ENCODE measurements at places on chromosomes 1 and 21. TPM values are rescaled to one million over a fixed set of nuclear protein-coding genes. Genes with fewer than 3 reads are reported as not detected.

ACOT11 gene
- 0.89 TPM for total RNA-seq

SIK1 gene
- 4.3 TPM for total RNA-seq

GOLT1A gene
- not detected for total RNA-seq

TRAF5 gene
- 5.4 TPM for total RNA-seq

PARP1 gene
- 279 TPM for total RNA-seq

TNNT2 gene
- not detected for total RNA-seq

CNTN2 gene
- total RNA-seq: not detected

GRCh38 chr1:192395895-192396294, 79.1 kb downstream of the RGS21 start:
- no peaks in the 10 kb centered on the region for H3K4me1 ChIP-seq
- DNase-seq: no peak
- H3K27me3 ChIP-seq: no peaks in the 10 kb centered on the region
- no peaks in the 10 kb centered on the region for H3K36me3 ChIP-seq
- no peak overlapping the region for H3K4me3 ChIP-seq
- H3K27ac ChIP-seq: no peak overlapping the region

- H3K27me3 ChIP-seq: no peaks in the 10 kb centered on the region
- no peak for DNase-seq
- no peak overlapping the region for H3K4me3 ChIP-seq
- H3K36me3 ChIP-seq: no peaks in the 10 kb centered on the region
- H3K4me1 ChIP-seq: no peaks in the 10 kb centered on the region
- no peak overlapping the region for H3K27ac ChIP-seq
Observed at GRCh38 chr21:41158026-41158425, 9.9 kb upstream of the BACE2 start.

DNA sequence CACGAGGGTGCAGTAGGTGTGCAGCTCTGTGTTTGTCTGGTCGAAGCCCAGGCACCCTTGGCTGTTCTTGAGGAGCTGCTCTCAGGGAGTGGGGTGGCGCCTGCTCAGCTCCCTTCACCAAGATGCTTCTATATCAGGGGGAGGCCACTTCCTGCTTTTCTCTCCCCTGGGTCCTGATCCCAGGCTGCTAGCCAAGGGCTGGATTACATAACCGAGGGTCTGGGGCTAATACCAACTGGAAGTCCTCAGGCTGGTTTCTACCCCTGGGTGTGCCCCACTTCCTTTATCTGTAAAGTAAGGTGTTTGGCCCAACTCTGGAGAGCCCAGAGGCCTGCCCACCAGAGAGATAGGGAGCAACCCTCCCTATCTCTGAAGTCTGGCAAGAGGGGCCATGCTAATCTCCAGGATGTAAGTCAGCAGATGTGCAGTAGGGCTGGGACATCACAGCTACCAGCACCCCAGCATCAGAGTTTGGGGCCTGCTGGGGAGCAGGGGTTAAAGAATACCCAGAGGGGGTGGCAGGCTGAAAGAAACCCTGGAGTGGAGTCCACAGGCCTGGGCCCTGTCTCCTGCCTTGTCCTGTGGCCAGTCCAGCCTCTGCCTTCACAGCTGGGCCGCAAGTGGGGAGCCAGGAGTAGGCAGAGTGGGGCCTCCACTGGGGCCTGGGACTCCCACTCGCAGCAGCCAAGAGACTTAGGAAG, 2.1 kb downstream of the SELENBP1 start:
- no peak overlapping the region for H3K4me3 ChIP-seq
- no peaks in the 10 kb centered on the region for H3K27me3 ChIP-seq
- H3K36me3 ChIP-seq: peaks cover 25% of the 10 kb centered on the region
- peak overlapping the region; percentile 71 for H3K27ac ChIP-seq

GRCh38 chr1:203380420-203381150, 29.7 kb upstream of the FMOD start:
- no peak overlapping the region for H3K4me3 ChIP-seq
- no peaks in the 10 kb centered on the region for H3K4me1 ChIP-seq
- no peak for DNase-seq
- H3K36me3 ChIP-seq: no peaks in the 10 kb centered on the region

GRCh38 chr1:22529901-22530621, 33.2 kb upstream of the EPHA8 start:
- no peak for DNase-seq
- peaks cover 24% of the 10 kb centered on the region for H3K36me3 ChIP-seq
- no peak overlapping the region for H3K27ac ChIP-seq

DNA sequence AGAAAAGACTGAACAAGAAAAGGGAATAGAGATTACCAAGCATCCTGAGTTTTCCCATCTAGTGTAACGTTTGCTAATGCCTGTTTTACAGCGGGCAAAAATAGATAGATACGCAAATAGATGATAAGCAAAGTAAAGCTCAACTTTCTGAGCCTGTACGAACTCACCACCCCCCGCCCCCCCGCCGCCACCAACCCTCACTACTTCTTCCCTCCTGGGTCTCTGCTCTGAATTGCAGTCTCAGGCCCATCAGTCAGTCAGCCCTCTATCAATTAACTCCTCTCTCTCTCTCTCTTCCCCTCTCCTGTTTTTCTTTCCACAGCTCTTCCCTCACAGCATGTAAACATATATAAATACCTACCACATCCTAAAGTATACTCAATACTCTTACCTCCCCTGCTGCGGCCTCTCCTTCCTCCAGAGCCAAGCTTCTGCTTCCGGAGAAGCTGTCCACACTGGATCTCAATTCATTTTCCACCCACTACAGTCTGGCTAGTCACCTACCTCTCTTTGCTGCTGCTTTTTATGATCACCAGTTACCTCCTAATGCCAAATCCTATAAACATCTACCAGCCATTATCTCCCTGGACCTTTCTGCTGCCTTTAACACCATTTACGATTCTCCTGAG, 64.6 kb downstream of the CAPN2 start:
- H3K4me3 ChIP-seq: no peak overlapping the region
- peaks cover 18% of the 10 kb centered on the region for H3K4me1 ChIP-seq
- no peaks in the 10 kb centered on the region for H3K27me3 ChIP-seq
- H3K27ac ChIP-seq: peak overlapping the region; percentile 87

- H3K4me3 ChIP-seq: no peak overlapping the region
- no peak for DNase-seq
- no peaks in the 10 kb centered on the region for H3K36me3 ChIP-seq
- peaks cover 27% of the 10 kb centered on the region for H3K4me1 ChIP-seq
- no peak overlapping the region for H3K27ac ChIP-seq
Observed at GRCh38 chr1:31795096-31795675, 20.6 kb downstream of the SPOCD1 start.

DNA sequence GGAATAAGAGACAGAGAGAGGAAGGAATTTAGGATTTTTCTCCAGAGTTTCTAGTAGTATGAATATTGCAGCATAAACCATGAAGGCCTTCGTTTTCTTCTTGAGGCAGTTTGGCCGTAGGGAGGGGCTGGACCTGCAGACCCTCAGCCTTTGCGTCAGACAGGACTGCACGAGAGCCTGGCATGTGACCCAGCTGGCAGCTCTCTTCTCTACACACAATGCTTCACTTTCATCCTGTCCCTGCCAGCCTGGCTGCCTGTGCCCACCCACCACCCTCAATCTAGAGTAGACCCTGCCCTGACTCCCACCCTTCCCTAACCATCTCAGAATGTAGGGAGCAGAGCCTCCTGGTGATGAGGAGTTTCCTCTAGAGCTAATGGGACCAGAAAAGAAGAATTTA, 1.6 kb downstream of the CA14 start:
- H3K27me3 ChIP-seq: no peaks in the 10 kb centered on the region
- no peak overlapping the region for H3K4me3 ChIP-seq
- peaks cover 23% of the 10 kb centered on the region for H3K4me1 ChIP-seq
- no peak overlapping the region for H3K27ac ChIP-seq

DNA sequence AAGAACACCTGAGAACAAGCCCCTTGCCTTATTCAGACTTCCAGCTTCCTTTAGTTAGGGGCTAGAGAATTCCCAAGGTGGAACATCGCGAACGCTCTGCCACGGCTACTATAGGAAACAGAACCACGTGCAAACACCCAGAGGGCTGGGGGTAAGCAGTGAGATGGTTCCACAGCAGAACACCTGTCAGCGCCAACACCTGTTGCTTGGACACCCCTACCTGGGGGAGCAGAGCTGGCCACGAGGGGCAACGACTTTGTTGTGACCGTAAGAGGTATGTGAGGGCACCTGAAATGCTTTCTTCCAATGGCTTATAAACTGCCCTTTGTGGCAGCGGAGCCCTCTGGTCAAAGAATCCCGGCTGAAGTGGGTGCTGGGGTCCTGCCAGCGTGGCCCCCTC, 50.7 kb downstream of the MRPL37 start:
- DNase-seq: no peak
- no peaks in the 10 kb centered on the region for H3K27me3 ChIP-seq
- H3K36me3 ChIP-seq: peaks cover 62% of the 10 kb centered on the region
- H3K4me3 ChIP-seq: no peak overlapping the region

DNA sequence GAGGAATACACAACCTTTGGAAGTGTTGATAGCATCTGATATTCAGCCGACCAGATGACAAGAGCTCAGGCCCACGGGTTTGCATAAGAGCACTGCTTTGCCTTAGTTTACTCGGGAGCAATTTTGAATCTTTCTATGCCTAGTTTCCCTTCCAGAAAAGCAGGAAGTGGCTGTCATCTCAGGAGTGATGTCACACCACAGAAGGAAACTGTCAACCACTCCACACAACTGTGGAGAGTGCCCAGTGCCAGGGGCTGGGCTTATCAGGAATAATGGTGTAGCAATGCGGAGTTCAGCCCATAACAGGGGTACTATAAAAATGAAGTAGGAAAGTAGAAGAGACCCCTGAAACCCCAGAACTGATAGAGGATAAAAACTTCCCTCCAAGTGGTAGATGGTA, 28.4 kb downstream of the NTPCR start:
- H3K4me1 ChIP-seq: no peaks in the 10 kb centered on the region
- H3K27me3 ChIP-seq: 0 out of 3 replicates have a peak, but pooled peaks cover 2% of the 10 kb centered on the region
- DNase-seq: no peak
- no peak overlapping the region for H3K4me3 ChIP-seq

- no peaks in the 10 kb centered on the region for H3K4me1 ChIP-seq
- H3K27me3 ChIP-seq: no peaks in the 10 kb centered on the region
- no peak overlapping the region for H3K4me3 ChIP-seq
- DNase-seq: no peak
- no peak overlapping the region for H3K27ac ChIP-seq
Observed at GRCh38 chr1:227490001-227490400, 73.4 kb upstream of the ZNF678 start.

DNA sequence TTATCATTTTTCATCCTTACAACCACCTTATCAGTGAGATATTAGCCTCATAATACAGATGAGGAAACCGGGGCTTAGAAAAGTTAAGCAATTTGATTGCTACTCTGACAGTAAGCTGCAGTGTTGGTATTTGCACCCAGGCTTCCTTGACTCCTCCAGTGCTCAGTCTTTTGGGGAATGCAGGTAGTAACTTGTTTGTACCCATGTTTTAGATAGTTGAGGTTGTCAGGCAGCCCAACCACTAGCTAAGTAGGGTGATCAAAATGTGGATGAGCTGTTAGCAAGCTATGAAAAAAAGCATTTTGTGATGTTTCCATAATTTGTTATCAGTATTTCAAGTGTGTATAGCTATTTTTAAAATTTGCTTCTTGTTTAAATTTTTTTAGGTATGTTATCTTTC, 80.8 kb downstream of the SASS6 start:
- no peak overlapping the region for H3K27ac ChIP-seq
- no peaks in the 10 kb centered on the region for H3K27me3 ChIP-seq
- H3K36me3 ChIP-seq: peaks cover 34% of the 10 kb centered on the region
- no peak overlapping the region for H3K4me3 ChIP-seq
- H3K4me1 ChIP-seq: peaks cover 24% of the 10 kb centered on the region
- DNase-seq: no peak

GRCh38 chr1:159791461-159791860, 10.7 kb downstream of the DUSP23 start:
- H3K27ac ChIP-seq: no peak overlapping the region
- H3K27me3 ChIP-seq: peaks cover 11% of the 10 kb centered on the region
- no peak overlapping the region for H3K4me3 ChIP-seq
- no peaks in the 10 kb centered on the region for H3K4me1 ChIP-seq
- H3K36me3 ChIP-seq: no peaks in the 10 kb centered on the region

- H3K36me3 ChIP-seq: no peaks in the 10 kb centered on the region
Observed at GRCh38 chr1:153617663-153618062, 1.5 kb upstream of the S100A14 start.
